ENCODE measurements at places on chromosomes 16 and 17.

GRCh38 chr17:59238906-59239305 is 18.6 kb downstream of the GDPD1 start:
- no peak for DNase-seq

DNA sequence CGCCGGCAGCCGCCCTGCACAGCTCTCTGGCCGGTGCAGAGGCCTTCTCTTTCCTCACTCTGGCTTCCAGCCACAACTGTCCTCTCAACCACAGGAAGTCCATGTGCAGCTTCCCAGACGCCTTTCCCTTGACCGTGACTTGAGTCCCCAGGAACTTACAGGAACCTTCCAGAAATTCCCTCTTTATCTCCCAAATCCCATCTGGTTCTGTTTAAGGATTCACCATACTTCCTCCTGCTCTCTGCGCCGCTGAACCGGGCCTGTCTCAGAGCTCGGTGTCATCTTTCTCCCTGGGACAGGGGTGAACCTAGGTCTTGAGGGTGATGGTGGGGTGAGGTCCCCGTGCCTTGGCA is 65.2 kb upstream of the ZNF469 start:
- no peak for DNase-seq

DNA sequence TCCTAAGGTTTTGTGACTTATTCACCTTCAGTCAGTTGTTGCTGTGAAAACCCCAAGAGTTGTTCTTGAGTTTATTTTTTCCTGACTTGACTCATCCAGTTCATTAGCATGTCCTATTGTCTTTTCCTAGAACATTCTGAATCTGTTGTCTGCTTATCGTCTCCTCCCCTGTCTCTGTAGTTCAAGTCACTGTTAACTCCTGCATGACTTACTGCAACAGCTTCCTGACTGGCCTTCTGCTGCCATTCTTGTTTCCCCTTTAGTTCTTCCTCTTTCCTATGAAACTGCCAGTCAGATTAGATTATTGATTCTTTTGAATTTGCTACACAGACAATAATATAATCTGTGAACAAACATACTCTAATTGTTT is 161.5 kb downstream of the FTO start:
- no peak for DNase-seq

DNA sequence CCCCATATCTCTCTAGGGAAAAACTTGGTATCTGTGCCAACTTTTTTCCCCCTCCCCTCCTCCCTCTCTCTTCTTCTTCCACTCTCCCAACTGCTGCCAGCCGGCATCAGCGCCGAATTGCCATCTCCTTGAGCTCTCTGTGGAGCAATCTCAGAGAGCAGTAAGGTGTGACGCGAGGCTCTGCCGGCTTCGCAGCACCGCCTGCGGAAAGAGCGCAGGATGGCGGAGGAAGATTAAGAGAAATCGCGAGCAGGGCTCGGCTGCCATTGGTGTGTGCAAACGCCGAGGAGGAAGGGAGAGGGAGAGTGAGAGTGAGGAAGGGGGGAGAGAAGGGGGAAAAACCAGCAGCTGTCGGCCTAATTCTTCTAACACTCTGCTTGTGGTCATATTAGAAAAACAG is 44.2 kb downstream of the NEUROD2 start:
- DNase-seq: no peak

DNA sequence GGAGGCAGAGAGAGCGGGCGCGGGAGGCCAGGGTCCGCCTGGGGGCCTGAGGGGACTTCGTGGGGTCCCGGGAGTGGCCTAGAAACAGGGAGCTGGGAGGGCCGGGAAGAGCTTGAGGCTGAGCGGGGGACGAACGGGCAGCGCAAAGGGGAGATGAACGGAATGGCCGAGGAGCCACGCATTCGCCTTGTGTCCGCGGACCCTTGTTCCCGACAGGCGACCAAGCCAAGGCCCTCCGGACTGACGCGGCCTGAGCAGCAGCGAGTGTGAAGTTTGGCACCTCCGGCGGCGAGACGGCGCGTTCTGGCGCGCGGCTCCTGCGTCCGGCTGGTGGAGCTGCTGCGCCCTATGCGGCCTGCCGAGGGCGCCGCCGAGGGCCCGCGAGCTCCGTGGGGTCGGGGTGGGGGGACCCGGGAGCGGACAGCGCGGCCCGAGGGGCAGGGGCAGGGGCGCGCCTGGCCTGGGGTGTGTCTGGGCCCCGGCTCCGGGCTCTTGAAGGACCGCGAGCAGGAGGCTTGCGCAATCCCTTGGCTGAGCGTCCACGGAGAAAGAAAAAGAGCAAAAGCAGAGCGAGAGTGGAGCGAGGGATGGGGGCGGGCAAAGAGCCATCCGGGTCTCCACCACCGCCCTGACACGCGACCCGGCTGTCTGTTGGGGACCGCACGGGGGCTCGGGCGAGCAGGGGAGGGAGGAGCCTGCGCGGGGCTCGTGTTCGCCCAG is 1.2 kb upstream of the CBX4 start:
- no peak for DNase-seq

- DNase-seq: no peak
Measured at GRCh38 chr17:79760197-79760906, 17.6 kb upstream of the CBX2 start.

- no peak for DNase-seq
Measured at GRCh38 chr17:19338031-19338990, 24.2 kb downstream of the B9D1 start.

GRCh38 chr16:55323637-55324271 is at the start of gene IRX6:
Gene IRX6 (plus strand): TSS chr16:55324203. CDS start chr16:55325092, 889 bp downstream.
- no peak for DNase-seq

- DNase-seq: no peak
Measured at GRCh38 chr17:7080456-7081041, 498 bp upstream of the CLEC10A start.

DNA sequence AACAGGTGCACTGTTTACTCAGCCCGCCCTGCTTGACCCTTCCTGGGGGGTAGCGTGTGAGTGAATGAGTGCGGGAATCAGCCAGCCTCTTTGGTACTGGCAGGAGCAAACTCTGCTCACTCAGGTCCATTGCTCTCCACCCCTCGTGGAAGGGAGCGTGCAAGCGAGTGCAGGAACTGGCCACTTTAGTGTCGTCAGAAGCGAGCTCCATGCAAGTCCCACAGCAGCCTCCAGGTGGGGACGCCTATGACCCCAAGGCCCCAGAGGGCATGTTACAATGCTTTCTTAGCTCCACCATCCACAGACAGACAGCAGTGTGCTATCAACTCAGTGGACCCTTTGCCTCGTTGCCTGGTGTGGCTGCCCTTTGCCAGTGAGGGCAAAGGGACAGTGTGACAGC is 1025.1 kb upstream of the CDH8 start:
- no peak for DNase-seq

- DNase-seq: no peak
Measured at GRCh38 chr16:77555791-77556190, 121.0 kb upstream of the ADAMTS18 start.

- no peak for DNase-seq
Measured at GRCh38 chr17:47841488-47842291, 617 bp upstream of the SCRN2 start.

GRCh38 chr17:29613856-29614255 is 8.9 kb downstream of the CORO6 start:
- no peak for DNase-seq

DNA sequence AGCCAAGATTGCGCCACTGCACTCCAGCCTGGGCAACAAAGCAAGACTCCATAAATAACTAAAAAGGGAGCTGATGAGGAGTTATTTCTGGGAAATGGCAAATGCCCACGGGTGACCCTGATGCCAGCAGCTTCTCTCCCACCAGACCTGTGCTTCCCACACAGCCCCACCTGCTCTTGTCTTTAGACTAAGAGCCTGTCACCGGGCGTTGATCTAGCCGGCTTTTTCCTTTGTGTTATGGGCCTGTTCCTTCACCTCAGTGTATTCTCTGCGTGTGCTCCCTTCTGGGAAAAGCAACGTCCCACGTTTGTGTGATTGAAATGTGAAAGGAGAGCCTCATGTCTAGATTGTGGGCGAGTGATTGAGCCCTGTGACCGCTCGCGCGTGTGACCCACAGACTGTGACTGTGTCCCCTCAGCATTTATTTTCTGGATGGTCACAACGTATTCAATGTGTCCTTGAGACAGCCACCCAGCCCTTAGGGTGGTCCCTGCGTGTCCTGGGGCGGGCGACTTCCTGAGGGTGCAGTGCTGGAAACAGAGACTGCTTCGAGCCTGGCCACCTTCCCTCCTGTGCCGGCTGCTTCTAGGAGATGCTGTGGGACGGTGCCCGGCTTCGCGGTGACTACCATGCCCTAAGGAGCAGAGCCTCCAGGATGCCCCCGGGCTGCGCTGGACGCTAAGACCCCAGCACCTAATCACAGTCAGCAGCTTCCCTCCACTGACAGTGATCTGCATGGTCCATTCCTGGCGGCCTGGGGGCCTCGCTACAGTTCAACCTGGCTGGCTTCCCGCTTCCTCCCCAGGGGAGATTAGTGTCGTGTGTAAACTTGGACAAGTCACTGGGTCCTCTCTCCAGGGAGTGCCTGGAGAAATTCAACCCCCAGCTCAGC is 7.8 kb upstream of the RNPS1 start:
- no peak for DNase-seq

DNA sequence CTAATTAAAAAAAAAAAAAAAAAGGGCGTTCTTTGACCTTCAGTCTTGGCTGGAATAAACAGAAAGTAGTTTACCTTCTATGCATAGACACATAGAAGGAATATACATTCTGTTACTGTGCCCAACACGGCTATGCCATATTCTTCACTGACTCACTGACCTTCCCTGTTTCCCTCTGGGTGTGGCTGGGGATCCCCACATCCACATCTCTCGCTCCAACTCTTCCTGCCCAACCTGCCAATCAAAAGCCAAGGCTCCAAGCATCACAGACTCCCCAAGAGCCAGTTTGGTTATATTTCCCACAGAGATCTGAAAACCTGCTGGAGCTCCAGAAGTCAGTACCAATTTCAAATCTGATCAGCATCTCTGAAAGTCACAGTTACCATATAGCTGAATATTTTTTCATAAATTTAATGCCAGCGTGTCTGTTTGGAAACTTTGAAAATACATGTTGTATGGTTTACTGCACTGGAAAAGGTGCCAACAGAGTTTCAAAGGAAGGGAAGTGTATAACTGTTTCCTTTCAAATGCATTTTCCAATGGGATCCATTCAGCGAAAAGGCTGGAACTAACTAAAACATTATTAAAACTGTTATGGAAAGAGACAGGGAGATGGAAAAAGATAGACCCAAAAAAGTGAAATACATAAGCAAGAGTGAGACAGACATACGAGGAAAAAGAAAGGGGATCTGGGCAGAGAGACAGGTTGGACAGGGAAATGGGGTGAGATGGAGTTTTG is 91.8 kb downstream of the SMG6 start:
- no peak for DNase-seq

DNA sequence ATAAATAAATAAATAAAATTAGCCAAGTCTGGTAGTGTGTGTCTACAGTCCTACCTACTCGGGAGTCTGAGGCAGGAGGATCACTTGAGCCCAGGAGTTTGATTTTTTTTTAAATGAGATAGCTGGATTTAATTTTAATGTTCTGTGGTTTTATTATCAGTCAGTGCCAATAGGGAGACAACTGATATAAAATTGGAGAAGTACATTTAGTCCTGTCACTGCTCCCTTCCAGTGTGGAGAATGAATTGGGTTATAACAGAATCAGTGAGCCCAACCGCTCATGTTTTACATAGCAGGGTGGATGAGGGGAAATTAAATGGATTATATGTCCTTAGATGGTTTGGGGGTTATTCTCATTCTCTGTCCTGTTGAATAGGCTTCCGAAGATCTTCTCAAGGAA is 6.2 kb downstream of the NME1 start:
- no peak for DNase-seq

- no peak for DNase-seq
Measured at GRCh38 chr16:88560714-88561484, 9.3 kb upstream of the ZC3H18 start.

- no peak for DNase-seq
Measured at GRCh38 chr17:35735036-35735805, 3.8 kb downstream of the RASL10B start.

GRCh38 chr16:8943966-8944759 is 19.5 kb downstream of the USP7 start:
- no peak for DNase-seq

All from NCI-H526 treated with DMSO at 0.1 percent for 48 hours (cell line).